B cell (primary cell): ENCODE measurements at places on chromosomes 7 and 10. TPM values are rescaled to one million over a fixed set of nuclear protein-coding genes. Genes with fewer than 3 reads are reported as not detected.

TMEM139 gene
- total RNA-seq, result not detected in 2 replicates

COL13A1 gene
- not detected in 2 replicates for total RNA-seq

DNA sequence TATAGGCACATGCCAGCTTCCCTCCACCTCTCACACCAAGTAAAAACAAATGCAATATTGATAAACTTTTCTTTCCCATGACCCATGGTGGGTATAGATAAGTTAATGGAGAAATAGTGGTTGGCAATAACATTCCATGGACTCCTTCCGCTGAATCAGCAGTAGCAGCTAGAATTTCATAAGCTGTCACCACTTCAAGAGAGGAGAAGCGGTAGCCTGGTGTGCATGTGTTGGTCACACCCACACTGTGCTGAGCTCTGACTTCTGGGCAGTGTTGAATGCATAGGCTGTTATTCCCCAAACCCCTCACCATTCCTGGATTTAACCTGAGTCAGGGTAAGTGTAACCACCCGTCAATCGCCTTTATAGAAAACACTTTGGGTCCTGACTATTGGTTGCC is 32.5 kb upstream of the BMPER start:
- H3K27ac ChIP-seq, result no peak overlapping the region
- H3K4me1 ChIP-seq, result no peaks in the 10 kb centered on the region
- no peak overlapping the region for H3K4me3 ChIP-seq
- no peaks in the 10 kb centered on the region for H3K36me3 ChIP-seq

- H3K27me3 ChIP-seq, result no peaks in the 10 kb centered on the region
- no peak overlapping the region for H3K27ac ChIP-seq
- H3K4me3 ChIP-seq, result no peak overlapping the region
- H3K4me1 ChIP-seq, result no peaks in the 10 kb centered on the region
- H3K36me3 ChIP-seq, result no peaks in the 10 kb centered on the region
- DNase-seq, result no peak
Observed at GRCh38 chr7:29413626-29414136, 150.0 kb upstream of the PRR15 start.

DNA sequence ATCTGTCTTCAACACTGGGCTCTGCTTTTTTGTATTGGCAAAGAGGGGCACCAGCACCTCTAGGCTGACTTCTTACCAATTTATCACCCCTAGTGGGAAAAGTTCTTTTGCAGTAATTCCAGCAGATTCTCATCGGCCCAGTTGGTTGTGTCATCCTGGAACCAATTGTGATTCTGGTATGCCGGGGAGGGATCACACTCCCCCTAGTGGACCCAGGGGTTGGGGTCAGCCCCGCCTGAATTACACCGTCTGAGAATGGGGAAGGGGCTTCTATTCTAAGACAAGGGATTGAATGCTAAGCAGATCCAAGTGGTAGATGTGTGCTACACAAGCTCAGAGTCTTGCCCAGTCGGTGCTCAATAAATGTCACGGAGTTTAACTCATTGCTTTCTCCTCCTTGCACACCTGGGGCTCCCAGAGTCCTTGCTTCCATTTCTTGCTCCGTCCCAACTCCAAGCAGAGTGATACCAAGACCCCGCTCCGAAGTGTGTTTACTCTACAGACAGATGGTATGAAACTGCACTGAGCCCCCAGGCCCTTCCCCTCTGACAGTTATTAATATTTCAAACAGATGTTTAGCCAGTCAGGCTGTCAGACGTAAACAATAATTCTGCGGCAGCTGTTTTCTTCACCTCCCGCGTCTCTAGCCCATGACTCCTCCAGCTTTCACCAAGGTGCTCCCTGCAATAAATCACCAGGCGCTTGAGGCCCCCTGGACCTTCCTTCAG is 71.9 kb downstream of the C10orf105 start:
- no peak overlapping the region for H3K27ac ChIP-seq
- no peak for DNase-seq
- no peaks in the 10 kb centered on the region for H3K36me3 ChIP-seq
- no peak overlapping the region for H3K4me3 ChIP-seq
- no peaks in the 10 kb centered on the region for H3K27me3 ChIP-seq

DNA sequence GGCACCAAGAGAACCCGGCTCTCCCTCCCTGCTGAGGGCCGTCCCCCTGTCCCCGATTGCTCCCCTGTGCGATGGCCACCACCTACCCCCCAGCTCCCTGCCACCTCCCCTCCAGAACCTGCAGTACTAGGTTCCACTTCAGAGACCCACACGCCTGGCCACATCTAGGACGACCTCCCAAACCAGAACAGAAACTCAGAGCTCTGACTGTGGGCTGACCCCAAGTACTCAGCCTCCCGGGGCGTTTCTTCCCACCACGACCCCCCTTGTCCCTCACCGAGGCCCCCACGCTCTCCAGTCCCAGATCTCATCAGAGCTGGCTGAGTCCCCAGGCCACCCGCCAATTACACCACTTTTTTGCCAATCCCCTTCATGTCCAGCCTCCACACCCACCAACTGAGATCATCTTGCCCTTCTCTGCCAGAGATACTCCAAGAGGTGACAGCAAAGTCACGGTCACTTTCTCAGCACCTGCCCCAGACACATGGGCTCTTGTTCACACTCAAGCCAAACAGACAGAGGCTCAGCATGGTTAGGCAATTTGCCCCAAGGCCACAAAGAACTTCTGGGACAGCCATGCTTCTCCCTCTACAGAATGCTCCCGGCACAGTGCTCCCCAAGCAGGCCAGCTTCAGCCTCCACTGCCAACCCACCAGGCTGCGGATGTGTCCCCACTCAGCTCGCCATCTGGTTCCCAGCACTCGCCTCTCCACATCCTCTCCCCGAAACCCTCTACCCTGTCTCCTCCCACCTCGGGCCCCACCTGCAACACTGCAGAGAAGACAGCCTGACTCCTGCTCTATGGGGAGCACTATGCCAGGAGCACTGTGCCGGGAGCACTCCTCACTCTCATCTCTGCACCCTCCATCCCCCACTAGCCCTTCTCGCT is 4.7 kb downstream of the TMEM120A start:
- no peak overlapping the region for H3K4me3 ChIP-seq
- no peaks in the 10 kb centered on the region for H3K27me3 ChIP-seq
- no peaks in the 10 kb centered on the region for H3K36me3 ChIP-seq

- no peaks in the 10 kb centered on the region for H3K36me3 ChIP-seq
- H3K27ac ChIP-seq, result no peak overlapping the region
- no peak for DNase-seq
Observed at GRCh38 chr7:70384024-70384423, 747.9 kb upstream of the GALNT17 start.

DNA sequence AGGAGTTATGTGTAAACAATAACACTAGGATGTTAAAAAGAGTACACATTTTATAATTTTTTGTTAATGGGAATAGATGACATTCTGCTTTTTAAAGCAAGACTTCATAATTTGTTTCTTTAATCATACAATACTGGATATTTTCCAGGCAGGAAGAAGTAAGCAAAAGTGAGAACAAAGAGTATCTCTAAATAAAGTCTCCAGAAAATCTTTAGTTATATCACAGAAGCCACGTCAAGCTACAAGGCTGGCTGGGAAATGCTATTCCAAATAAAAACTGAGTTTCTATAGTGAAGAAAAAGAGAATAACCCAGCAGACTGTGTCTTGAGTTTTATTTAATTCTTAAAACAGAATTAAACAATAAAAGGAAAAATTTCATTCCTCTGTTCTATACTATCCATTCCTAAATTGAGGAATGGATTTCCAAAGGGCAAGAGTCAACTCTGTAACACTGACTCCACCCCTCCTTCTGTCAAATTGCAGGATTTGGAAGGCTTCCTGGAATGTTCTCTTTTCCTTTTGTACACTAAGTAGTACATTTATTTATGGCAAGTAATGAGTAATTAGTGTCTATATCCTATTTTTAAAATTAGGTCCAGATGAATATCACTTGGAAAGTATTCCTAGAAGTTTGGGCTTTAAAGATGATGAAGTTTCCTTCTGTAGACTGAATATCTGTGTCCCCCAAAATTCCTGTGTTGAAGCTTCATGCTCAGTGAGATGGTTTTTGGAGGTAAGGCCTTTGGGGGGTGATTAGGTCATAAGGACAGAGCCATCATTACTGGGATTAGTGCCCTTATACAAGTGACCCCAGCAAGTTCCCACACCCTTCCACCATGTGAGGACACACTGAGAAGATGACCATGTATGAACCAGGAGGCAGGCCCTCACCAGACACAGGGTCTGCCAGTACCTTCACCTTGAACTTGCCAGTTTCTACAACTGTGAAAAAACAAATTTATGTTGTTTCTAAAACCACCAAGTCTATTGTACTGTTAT is 290.9 kb downstream of the CRPPA start:
- no peak overlapping the region for H3K27ac ChIP-seq
- H3K4me1 ChIP-seq, result no peaks in the 10 kb centered on the region
- H3K36me3 ChIP-seq, result no peaks in the 10 kb centered on the region
- H3K27me3 ChIP-seq, result no peaks in the 10 kb centered on the region
